EL (cell line): ENCODE measurements at places on chromosomes 4 and X.
A peak's percentile ranks its signal among the peaks of the same experiment; 100 is the strongest.

DNA sequence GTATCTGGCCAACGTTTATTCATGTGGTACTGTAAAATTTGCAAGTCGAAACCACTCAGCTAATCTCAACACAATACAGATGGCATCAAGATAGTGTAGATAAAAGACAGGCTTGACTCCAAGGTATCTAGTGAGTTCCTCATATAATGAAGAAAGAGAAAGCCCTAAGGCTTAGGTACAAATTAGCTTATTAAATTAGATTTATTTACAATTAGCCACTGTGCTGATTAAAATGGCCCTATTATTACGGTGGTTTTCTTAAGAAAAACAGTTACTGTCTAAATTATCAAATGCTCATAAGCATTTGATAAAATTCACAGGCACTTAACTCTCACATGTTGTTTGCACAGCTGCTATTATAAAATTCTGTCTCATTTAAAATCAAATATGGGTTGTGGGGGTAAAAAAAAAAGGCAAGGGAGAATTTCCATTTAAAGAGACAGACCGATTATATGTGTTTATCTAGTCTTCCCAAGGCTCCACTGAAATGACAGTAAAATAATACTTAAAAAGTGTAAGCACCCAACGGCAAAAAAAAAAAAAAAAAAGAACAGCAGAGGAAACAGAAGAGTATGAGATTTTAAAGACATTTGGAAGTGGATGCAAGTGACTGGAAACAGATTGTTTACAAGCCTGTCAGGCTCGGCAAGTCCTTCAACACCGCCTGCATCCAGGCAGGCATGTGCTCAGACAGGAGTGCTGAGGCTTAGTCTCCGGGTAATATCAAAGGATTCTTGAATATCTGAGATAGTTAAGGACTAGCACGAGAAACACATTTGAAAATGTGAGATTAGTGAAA is 55.1 kb downstream of the FAM13A start:
- no peak for DNase-seq

- no peak for DNase-seq
Observed at GRCh38 chr4:61805979-61806378, 605.9 kb downstream of the ADGRL3 start.

GRCh38 chr4:119209077-119209476 is 3.4 kb upstream of the USP53 start:
- DNase-seq, result peak; percentile 96

GRCh38 chrX:49844611-49845010 is 15.5 kb downstream of the PAGE4 start:
- no peak for DNase-seq

- DNase-seq, result peak; percentile 77
Observed at GRCh38 chr4:71231129-71232055, 107.4 kb upstream of the SLC4A4 start.

DNA sequence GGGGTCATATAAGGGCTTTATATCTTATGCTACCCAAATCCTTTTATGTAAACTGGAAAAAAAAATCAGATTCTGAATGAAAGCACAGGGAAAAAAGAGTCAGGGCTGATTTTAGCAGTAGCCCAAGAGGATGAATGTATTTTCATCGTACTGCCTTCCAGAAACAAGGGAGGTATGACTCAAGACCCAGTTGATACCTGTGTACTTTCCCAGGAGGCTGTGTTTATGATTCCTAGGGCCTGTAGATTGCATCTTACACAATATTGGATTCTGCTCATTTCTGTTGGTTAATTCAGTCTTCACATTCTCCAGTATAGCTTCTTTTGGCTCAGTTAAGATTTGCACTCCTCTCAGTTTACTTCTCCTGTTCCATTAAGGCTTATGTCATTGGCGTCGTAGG is 127.9 kb upstream of the LIMCH1 start:
- DNase-seq, result no peak

- no peak for DNase-seq
Observed at GRCh38 chrX:19100586-19100985, 21.7 kb downstream of the ADGRG2 start.

GRCh38 chr4:100269446-100269845 is 79.2 kb upstream of the DDIT4L start:
- DNase-seq, result no peak

DNA sequence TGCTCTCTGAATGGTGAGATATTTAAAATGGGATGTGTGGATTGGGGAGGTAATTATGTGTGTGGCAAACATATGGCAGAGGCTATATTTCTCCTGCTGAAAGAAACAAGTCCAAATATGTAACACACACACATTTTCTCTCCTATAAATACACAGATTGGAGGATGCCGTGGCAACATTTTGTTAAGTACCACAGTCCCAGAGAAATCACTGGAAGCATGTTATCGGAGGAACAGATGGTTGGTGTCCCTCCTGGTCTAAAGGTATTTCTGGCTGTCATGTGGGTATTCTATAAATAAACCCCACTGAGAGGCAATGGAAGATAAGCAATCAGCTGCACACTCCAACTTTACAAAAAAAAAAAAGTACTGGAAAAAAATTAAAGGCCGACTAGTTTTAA is 528.3 kb upstream of the BOD1L1 start:
- DNase-seq, result no peak

DNA sequence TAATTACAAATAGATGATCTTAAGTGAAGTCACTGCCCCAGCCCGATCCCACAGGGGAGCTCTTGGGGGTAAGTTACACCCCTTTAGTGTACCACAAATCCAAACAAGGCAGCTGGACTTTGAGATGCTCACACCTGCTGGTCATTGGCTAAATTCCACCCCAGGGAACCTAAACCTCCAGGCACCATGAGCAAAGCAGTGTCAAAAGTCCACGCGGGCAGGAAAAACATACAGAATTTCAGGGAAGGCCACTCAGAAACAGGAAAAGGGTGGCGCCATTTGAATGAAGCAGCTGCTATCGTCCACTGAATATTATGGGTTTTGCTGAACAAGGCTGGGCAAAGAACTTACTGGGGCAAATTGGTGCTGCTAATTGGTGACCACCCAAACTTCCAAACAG is 30.9 kb downstream of the SUPT20HL1 start:
- no peak for DNase-seq

- no peak for DNase-seq
Observed at GRCh38 chrX:96449191-96449590, 235.5 kb upstream of the DIAPH2 start.

- peak; percentile 48 for DNase-seq
Observed at GRCh38 chrX:39688576-39689375, 409.0 kb downstream of the BCOR start.

GRCh38 chrX:30246769-30247489 is at the start of gene MAGEB1:
TSS of gene MAGEB1 (plus strand) at chrX:30247146. CDS start at chrX:30250494, 3,348 bp downstream.
- DNase-seq, result no peak

DNA sequence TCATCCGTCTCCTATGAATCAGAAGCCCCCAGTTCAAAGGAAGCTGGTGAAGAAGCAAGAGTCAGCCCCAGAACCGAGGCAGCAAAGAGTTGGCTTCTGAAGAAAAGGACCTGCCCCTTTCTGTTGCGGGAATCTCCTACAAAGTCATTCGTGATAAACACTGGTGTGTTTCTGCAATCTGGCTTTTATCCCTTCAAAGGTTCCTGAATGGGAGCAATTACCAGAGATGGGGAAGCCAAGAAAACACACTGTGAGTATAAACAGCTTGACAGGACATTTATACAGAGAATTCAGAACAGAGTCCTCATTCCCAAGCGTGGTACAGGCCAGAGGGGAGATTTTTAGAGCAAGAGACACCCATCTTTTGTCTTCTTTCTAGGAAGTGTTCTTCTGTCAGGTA is 226.8 kb upstream of the LNX1 start:
- DNase-seq, result no peak

GRCh38 chr4:38106886-38107514 is 146.8 kb downstream of the PTTG2 start:
- DNase-seq, result no peak

DNA sequence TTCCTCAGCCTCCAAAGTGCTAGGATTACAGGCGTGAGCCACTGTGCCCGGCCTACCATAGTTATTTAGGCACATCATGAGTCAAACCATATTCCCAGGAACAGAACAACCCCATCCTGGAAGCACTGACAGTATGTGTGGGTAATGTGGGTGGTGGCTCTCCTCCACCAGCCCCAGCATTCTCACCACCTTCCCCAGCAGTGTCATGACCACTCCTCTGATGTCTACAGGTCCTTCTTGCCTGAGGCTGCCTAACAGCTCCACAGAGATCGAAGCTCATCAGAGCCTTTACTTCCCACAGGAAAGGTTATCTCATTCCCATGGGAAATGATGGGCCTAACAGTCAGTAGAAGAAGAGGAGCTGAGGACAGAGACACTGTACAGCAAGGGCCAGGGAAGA is 129.5 kb upstream of the GPC4 start:
- no peak for DNase-seq

GRCh38 chrX:81316163-81316562 is 114.3 kb downstream of the SH3BGRL start:
- DNase-seq, result no peak

DNA sequence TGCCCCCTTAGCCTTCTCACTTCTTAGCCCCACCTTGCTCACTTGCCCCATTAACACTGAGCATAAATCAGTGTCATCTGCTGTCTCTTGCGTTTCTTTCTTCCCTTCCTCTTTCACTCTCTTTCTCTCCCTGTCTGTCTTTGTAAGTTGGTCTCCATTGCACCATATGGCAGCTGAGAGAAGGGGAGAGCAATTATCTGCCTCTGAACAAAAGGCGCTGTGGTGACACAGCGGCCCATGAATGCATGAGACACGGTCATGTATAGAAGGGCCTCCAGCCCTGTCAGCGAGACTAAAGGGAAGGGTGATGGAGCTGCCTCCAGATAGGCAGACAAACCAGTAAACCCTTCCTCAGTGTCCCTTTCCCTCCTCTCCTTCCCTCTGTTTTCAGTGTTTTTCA is 88.8 kb upstream of the PCDH18 start:
- no peak for DNase-seq

DNA sequence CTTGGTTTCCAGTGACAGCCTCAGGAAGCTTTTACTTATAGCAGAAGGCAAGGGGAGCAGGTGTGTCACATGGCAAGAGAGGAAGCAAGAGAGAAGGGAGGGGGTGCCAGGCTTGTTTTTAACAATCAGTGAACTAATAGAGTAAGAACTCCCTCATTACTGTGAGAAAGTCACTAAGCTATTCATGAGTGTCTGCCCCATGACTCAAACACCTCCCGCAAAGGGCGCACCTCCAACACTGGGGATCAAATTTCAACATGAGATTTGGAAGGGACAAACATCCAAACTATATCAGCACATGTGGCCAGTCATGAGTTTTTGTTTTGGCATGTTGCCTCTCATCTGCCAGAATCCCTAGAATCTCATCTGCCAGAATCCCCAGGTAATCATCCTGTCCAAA is 183.5 kb upstream of the C1QTNF7 start:
- DNase-seq, result peak; percentile 56

- no peak for DNase-seq
Observed at GRCh38 chr4:26356081-26356501, 35.3 kb downstream of the RBPJ start.

DNA sequence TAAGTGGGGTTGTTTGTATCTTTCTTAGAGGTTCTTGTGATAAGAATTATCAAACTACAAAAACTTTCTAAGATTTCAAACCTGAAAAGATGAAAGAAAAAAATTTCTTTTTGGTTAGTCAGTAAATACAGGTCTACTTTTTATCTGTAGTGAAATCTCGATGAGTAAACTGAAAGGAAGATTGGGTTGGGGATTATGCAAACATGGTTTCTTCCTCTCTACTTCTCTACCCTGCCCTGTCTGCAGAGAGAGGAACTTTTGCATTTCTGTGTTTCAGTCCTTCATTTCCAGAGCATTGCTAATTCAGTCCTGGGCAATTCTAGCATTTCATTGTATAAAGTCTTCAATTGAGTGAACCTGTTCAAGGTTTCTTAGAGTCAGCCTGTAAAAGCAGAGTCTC is 51.6 kb upstream of the IL2 start:
- DNase-seq, result no peak

DNA sequence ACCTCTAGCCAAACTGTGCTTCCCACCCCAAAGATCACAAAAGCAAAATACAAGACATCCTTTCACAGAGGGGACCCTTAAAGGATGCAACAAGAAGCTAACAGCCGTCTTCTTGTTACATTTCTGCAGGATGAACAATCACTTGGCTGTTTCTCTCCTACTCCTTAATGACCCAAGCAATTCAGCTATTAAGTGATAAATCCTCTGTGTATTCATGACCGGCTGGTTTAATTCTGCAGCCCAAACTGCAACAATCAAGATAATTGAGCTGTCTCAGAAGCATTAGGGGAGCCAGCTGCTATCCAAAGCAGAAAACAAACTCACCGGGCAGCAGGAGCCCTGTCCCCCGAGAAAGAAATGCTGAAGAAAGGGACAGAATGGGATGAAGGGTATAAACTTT is 85.9 kb upstream of the ACSL4 start:
- DNase-seq, result no peak

- no peak for DNase-seq
Observed at GRCh38 chrX:42442745-42443144, 335.2 kb downstream of the PPP1R2C start.

GRCh38 chr4:30728311-30728710 is 8.1 kb downstream of the PCDH7 start:
- DNase-seq, result no peak

- no peak for DNase-seq
Observed at GRCh38 chr4:73259571-73260090, 1.0 kb upstream of the ANKRD17 start.

DNA sequence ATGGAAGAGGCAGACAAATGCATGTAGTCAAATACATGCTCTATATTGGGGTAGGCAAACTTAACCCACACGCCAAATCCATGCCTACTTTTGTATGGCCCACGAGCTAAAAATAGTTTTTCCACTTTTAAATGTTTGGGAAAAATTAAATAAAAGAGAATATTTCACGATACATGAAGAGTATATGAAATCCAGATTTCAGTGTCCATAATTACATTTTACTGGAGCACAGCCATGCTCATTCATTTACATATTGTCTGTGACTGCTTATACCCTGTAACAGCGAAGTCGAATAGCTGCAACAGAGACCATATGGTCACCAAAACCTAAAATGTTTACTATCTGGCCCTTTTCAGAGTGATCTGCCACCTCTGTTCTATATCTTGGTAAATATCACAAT is 257.4 kb upstream of the NOCT start:
- DNase-seq, result no peak

DNA sequence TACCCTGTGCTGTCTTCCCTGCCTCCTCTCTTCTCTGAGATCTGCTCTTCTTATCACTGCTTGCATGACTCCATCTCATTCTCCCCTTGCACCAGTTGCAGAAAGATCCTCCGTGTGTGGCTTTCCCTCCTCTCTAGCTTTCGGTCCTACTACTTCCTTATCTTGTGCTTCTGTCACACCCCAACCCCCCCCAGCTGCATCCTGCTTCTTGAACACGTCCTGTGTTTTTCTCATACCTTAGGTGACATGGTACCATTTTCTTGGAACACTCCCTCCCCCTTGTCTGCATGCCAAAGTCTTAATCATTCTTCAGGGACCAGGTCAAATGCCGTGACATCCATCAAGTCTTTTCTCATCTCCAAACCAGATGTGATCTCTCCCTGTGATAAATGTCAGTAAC is 46.4 kb downstream of the FHL1 start:
- DNase-seq, result no peak

DNA sequence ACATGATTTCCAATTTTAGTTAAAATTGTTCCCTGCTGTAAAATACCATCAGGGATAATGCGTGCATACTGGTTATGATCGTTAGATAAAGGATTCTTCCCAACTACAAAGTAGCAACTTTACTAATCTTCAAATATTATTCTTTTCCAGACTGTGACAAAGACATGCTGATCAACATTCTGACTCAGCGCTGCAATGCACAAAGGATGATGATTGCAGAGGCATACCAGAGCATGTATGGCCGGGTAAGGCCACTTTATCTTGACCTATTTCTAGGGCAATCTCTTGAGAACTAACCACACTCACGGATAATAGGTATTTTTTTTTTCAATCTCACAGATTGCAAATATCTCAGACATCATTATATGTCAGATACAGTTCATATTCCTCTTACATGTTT is 47.0 kb downstream of the ANXA10 start:
- DNase-seq, result peak; percentile 80
